ENCODE measurements at places on chromosomes 11 and 22.

GRCh38 chr22:35643991-35644390 lies 4.3 kb upstream of the APOL6 start:
- DNase-seq = no peak

- no peak for DNase-seq
Observed at GRCh38 chr11:8715501-8715900, 32.9 kb downstream of the RPL27A start.

- no peak for DNase-seq
Observed at GRCh38 chr22:44003405-44004103, 20.5 kb upstream of the PARVB start.

DNA sequence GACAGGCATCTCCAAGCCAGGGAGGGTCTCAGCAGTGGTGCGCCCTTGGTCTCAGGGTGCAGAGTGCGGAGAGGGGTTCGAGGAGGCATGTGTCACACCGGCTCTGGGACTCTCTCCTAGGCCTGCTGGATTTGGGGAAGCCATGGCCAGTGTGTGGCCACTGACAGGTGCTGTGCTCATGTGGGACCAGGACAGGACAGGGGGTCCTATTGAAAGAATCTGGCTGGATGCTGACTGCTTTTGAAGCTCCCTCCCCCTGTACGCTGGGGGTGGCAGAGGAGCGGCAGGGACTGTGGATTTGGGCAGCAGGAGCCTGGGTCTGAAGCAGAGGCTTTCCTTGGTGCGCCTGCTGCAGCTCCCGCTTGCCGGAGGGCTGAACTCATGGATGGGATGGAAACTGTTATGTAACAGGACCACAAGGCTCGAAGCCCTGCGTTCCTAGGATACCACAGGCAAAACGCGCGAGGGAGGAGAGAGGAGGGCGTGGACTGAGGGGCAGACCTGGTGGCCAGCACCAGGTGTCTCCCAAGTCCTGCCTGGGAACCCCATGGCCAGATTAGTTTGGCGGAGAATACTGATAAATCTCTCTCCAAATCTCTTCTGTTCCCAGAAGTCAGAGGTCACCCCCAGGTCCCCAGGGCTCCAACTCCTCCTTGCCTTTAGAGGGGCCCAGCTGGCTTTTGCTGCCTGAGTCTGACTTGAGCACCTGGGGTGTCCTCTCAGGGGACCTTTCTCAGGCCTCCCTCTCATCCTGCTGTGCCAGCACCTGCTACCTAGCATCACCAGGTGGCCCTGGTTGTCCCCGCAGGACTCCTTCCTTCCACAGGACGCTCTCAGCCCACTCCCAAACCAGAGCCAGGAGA lies 13.8 kb upstream of the TEF start:
- no peak for DNase-seq

DNA sequence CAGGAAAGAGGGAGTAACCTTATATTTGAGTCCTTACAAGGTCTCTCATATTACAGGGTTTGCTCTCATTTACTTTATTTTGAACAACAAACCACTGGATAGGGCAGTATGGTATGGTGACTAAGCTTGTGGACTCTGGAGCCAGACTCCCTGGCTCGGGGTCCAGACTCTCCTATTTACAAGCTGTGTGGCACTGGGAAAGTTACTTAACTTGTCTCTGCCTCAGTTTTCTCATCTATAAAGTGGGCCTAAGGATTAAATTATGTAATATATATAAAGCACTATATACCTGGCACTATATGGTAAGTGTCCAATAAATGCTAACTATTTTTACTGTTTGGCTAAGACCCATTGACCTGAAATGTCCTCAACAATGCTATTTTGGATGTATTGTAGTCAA lies 1.7 kb upstream of the DCHS1 start:
- DNase-seq = no peak

Data from pulmonary artery endothelial cell (primary cell).